Activated T-helper 1 cell treated with Interleukin-2 at 50 U/mL for 16 hours (primary cell): ENCODE measurements at places on chromosomes 11 and 22.

- no peak for DNase-seq
Measured at GRCh38 chr11:117092951-117093590, 5.2 kb downstream of the SIK3 start.

DNA sequence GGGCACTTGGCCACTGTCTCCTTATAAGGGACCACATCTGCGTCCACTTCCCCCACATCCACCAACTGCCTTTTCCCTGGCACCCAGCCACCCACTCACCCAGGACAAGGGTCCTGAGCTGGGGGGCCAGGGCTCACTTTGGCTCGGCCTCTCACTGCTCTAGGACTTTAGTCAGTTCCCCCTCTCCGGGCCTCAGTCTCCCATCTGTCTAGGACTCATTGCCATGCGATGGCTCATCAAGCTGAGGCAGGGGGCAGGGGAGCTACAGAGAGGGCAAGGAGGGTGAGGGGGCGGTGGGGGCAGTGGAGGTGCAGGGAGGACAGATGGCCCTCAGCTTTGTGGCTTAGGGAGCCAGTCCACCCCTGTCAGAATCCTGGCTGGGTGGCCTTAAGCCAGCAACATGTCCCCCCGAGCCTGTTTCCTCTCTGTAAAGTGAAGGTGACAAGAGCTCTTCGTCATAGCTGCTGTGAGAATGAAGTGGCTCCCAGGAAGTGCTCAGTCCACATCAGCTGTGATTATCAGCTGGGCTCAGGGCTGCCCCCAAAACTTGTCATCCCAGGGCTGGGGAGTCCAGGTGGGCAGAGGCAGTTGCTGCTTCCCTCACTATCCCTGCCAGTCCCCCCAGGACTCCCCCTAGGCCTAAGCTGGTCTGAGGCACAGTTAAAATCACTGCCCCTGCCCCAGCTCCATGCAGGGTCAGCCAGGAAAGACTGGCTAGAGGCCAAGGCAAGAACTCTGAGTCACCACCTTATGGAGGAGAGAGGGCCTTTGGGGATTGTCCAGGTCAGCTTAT lies 14.9 kb downstream of the RAC2 start:
- no peak for DNase-seq

- no peak for DNase-seq
Measured at GRCh38 chr11:116275635-116276034, 497.2 kb downstream of the BUD13 start.

GRCh38 chr22:37641561-37641949 lies 2.1 kb downstream of the SH3BP1 start:
- no peak for DNase-seq

GRCh38 chr11:324156-324555 lies 3.5 kb upstream of the IFITM3 start:
- no peak for DNase-seq

DNA sequence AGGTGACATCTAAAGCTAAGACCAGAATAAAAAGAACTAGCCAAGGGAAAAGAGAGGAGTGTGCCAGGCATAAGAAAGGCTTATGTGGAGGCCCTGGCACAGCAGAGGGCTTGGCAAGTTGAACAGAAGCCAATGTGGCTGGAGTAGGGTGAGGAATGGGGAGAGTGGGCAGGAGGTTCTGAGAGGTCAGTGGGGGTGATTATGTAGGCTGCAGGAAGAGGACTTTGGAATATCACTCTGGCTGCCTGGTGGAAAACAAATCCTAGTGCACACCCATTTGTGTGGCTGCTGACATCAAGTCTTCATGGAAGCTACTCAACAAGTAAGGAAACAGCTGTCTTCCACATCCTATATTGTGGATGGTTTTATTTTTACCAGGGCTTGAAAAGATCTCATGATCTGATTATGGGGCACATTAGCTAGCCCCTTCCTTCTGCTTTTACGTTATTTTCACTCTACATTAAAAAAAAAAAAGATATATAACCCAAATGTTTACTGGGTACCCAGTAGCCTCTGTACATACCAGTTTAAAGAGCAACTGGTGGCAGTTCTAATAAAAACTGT lies 3.4 kb downstream of the MRPL16 start:
- no peak for DNase-seq

GRCh38 chr11:126607374-126607773 lies 251.9 kb downstream of the ST3GAL4 start:
- no peak for DNase-seq

- DNase-seq = no peak
Measured at GRCh38 chr11:70541176-70541575, 142.8 kb downstream of the CTTN start.

GRCh38 chr11:118979434-118979833 lies 7.9 kb downstream of the FOXR1 start:
- DNase-seq = no peak

DNA sequence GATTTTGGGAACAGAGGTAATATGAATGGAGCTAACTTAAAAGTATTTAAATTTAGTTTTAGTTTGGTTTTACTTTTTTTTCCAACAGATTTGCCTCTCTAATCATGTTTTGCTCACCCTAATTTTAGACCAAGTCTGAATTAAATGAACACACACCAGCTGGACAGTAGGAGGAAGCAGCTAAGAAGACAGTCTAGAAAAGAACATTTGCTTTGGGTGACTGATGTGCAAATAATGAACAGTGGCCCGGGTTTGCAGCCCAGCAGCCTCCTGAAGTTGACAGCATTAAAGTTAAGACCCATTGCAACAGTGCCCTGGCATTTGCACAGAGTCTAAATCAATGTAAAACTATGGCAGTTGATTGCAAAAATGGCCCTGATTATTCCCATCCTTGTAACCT lies 66.4 kb upstream of the SORL1 start:
- DNase-seq = no peak

GRCh38 chr11:15801616-15802015 lies 554.7 kb downstream of the SOX6 start:
- DNase-seq = no peak

- DNase-seq = no peak
Measured at GRCh38 chr11:119359365-119360214, 13.1 kb upstream of the MFRP start.

GRCh38 chr22:42699976-42700352 lies 20.7 kb downstream of the A4GALT start:
- DNase-seq = no peak

GRCh38 chr22:17931400-17931825 lies 92.9 kb downstream of the MICAL3 start:
- no peak for DNase-seq

DNA sequence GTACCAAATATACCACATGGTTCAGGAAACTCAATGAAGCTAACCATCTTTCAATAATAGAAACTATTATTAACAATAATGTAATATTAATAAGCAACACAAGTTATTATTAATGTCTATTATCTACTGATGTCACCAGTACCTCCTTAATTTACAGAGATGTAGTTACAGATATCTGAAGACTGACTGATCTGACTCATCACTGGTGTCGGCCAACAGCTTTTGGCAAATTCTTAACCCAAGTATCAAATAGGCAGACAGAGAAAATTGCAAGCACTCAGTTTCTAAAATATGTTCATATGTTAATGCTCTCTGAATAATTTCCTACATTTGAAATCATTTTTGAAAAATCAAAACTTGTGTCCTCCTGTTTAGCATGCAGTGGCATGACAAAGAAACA lies 100.4 kb upstream of the DDI1 start:
- DNase-seq = no peak

- DNase-seq = no peak
Measured at GRCh38 chr11:63840356-63841060, 1.6 kb downstream of the MARK2 start.

GRCh38 chr11:1870326-1870696 lies 17.4 kb downstream of the LSP1 start:
- DNase-seq = no peak

DNA sequence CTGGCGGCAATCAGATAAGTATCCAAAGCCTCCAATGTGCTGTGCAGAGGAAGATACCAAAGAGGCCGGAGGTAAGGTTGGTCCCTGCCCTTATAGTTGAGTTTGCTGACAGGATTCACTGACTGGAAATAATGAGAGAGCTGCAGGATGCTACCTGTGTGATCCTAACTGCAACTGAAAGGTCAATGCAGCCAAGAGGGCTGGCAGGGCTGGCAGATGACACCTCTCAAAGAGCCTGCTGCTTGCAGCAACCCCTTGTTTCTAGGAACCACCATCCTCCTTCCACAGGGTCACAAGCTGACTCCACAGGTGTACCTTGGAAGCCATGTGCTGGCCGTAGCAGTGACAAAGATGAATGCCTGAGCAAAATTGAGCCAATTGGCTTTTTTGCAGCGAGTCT lies 348.1 kb downstream of the DDX10 start:
- no peak for DNase-seq

- no peak for DNase-seq
Measured at GRCh38 chr22:28171115-28171514, 252.1 kb upstream of the PITPNB start.

DNA sequence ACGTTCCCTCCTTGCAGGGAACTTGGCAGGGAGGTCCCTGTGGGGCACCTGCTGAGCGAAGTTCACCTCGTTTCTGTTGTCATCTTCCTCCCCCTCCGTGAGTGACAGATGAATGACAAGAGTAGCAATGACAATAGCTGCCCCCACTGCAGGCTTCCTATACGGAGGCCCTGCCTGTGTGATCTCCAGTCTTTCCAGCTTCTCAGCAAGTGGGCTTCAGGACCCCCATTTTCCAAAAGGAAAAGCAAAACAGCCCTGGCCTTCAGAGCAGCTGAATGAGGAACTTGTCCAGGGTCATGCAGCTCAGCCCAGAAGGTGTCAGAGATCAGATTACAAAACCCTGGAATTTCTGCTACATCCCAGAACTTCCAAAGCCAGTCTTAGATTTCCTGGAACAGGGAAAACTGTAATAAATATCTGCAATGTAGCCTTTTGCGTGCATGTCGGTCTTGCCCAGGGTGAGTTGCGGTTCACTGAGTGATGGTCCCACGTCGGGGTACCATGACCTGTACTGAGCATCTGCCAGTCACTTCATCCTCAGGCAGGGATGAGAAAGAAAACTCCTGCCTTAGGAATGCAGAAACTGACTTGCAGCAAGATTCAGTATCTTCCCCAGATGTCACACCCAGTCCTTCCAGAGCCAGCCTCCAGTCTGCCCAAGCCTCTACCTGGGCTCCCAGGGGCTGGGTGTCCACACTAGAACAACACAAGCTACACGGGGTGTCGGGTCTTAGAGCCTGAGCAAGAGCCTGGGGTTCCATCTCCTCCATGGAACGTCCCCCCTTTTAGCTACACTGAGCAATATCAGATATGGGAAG lies 1457.0 kb downstream of the BRD1 start:
- no peak for DNase-seq

DNA sequence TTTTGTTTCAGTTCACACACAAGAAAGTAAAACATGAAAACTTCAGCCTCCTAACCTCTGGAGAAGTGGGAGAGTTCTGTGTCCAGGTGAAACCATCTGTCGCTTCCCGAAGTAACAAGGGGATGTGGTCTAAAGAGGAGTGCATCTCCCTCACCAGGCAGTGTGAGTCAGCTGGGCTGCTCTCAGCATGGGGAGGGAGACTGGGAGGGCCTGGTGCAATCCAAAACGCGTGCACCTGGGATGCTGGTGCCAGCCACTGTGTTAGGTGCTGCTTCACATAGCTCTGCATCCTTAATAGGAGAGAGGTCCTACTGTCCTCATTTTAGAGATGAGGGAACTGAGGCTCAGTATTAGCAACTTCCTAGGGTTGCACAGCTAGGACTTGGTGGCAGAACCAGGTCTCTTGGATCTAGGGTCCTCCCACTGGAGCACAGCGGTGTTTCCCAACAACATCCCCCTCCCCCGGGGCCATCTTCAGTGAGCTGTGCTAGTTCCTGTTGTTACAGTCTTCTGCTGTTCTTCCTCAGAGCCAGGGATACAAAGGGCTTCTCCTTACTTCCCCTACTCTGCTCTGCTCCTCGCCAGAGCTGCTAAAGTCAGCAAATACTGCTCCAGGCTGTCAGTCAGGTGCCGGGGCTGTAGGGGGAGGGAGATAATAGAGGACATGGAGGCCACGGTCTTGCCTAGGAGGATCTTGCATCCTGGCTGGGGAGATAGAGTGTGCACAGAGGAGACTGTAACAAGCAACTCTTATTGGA lies 8.0 kb downstream of the IL10RA start:
- DNase-seq = no peak

GRCh38 chr11:44324749-44325525 lies 15.0 kb upstream of the ALX4 start:
- no peak for DNase-seq
